Mucosa of gallbladder (tissue), 1 donor: ENCODE measurements at places on chromosomes 4 and X. TPM values are rescaled to one million over a fixed set of nuclear protein-coding genes. Genes with fewer than 3 reads are reported as not detected.

DNA sequence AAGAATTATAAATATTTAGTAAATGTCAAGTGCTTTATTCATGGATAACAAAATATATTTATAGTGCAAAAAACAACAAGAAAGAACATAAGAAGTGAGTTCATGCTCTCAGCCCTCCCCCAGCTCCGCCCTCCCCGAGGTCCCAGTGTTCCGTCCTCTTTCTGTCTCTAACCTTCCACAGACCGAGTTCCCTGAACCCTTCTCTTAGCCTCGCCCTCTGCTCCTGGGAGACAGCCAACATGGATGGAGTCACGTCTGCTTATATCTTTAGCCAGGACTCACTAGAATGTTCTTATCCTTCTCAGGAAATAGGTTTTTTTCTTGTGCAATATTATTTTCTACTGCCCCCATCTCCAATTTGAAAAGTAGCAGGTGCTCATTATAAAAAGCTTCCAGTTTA lies 40.1 kb upstream of the HELT start:
- DNase-seq, result no peak

GRCh38 chr4:184817494-184818215 lies 8.1 kb downstream of the ACSL1 start:
- no peak for DNase-seq

DNA sequence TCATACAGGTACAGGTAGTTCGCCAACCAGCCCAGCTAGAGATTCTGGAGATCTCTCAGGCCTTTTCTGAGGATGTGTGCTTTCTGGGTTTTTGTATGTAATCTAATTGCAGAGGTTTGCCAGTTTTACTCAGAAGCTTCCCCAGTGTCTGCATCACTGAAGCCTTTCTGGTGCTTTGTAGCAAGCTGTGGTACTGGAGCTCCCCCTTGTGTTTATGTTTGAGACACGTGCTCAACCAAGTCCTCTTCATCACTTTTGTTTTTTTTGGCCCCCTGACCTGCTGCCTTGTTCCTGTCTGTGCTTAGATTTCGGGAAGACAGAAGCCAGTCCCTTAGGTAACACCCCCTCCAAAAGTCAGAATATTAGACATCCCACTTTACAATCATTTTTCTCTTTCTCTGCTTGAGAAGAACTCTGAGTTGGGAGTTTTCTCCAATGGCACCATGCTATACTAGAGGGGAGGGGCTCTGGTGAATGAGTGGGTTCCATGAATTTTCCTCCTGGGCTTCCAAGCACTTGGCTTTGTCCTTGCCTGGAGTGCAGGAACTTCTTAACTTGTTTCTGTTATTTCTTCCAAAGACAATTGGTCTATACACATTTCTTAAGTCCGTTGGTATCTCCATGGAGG lies 128.4 kb upstream of the TBC1D9 start:
- DNase-seq, result peak; percentile 54

GRCh38 chr4:149370785-149371420 lies 444.7 kb downstream of the IQCM start:
- no peak for DNase-seq

- peak; percentile 59 for DNase-seq
Measured at GRCh38 chr4:184347251-184348239, 126.8 kb downstream of the IRF2 start.

DNA sequence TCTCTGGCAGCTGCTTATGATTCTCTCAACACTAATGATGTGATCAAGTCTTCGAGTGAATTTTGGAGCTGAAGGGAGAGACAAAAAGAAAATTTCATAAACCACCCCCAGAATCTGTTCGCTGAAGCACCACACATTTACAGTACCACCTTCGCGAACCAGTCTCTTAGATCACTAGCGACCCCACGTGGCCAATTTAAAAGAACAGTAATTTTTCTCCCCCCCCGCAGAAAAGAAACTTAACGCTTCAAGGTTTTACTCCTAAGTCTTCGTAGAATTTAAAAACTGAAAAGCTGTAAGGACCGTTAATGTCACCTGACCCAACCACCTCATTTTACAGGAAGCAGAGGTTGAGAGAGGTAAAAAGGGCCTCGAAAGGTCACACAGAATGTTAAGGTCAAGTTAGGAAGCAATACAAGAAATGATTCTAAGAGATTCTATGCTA lies 187.5 kb downstream of the QDPR start:
- DNase-seq, result peak; percentile 22

DNA sequence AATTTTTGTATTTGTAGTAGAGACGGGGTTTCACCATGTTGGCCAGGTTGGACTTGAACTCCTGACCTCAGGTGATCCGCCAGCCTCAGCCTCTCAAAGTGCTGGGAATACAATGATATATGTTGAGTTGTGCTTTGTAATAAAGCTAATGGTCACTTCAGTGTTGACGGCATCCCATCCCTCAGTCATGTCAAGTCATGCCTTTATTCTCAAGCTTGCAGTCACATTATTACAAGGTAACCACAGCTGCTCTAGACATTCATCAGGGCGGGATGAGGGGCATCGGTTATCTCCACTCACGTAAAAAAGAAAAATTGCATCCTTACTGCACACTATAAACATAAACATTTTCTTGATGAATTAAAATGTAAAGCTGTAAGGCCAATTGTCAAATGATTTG lies 12.8 kb upstream of the FAT1 start:
- no peak for DNase-seq

DNA sequence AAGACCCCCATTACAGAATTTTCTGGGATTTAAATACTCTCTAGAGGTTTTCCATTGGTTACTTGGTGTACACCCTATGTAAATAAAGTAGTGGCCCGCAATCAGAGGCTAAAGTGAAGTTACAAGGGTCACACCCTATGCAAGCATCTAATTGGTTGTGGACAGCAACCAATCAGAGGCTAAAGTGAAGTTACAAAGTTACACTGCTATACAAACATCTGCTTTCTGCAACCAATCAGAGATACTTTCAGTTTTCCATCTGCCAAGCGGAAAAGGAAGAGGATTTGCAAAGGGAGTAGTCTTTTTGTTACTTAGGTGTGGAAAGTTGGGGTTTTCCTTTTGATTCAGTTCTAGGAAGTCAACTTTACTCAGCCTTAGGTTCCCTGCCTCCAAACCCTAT lies 2.0 kb upstream of the ATRX start:
- no peak for DNase-seq

- DNase-seq, result no peak
Measured at GRCh38 chrX:44871931-44872820, 812 bp upstream of the KDM6A start.

DNA sequence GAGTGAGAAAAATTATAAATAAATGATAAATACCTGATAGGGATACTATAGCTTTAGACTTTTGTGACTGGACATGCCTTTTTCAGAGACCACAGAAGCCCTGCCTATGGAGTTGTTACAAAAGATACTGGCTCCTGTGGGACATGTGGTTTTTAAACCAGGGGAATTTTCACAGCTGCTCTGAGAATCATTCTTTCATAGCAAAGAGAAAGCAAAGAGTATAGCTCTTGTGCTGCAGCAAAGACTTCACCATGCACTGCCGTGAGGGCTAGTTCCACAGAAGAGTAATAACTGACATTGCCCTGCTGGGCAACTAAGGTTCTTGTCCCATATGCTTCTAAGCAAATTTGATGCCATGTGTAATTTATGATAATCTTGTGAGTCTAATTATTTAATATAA lies 98.2 kb downstream of the MAPK10 start:
- DNase-seq, result no peak

DNA sequence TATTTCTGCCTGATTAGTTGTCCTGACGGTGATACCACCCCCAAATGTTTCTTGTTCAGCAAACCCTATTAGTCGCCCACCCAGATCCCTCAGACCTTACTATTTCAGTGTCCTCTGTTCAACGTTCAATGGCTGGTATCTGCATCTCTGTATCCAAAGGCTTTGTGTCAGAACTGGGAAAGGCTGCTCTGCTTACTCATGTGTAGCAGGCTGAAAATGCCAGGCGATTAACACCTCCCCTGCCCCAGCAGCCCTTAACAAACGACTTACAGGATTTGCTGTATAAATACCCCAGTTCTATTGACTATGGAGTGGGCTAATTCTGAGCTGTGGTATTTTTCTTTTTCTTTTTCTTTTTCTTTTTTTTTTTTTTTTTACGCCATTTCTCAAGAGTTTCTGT lies 415.0 kb downstream of the ZNF674 start:
- DNase-seq, result no peak

DNA sequence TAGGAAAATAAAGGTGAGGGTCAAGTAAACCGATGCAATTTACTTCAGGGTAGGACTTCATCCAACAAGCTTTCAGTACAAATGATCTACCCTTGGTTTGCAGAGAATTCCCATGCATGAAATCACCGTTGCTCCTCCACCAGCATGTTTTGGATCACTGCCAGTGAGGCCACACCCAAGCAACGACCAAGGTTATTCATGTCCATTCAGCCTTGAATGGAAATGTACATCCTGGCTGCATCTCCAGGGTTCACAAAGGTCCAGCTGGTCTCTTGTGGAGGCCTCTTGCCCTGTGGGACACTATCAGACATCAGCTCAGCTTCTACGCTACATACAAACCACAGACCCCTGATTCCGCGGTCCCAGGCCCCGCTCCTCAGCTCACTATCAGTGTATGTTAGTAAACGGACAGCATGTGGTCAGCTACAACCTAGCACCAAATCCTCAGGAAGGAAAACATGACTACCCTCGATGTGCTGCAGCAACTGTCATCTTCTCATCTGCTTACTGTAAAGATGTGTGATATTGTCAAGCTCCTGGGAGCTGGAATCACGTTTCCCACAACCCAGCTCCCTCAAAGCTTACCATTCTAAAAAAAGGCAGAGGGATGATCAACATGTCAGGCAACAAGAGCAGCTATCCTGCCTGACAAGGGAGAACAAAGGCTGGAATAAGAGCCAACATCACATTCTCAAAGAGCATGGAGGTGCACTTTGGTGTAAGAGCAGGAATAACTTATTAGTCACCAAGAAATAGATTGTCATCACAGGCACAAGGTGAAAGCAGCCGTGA lies 4.9 kb downstream of the LYAR start:
- DNase-seq, result no peak

NDP gene
- 0.23 TPM for total RNA-seq

CISD2 gene
- total RNA-seq, result 39.3 TPM
